Activated CD4-positive, alpha-beta T cell treated with anti-CD3 and anti-CD28 coated beads for 4 hours (primary cell): ENCODE measurements at places on chromosomes 3 and 15.

DNA sequence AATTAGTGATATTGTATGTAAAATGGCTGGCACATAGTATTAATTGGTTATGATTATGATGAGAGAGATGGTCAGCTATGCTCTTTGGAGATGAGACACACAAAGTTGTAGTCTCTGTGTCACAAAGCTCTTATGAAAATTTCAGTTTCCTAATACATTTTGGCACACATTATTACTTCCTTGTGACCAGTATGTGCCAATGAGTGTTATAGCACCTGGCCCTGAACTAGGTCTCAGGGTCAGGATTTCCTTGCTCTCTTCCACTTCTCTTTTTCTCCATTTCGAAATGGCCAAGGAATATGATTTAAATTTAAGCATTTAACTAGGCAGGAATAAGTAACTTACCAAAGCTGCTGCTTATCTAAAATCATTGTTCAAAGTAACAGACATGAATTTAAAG, 28.0 kb downstream of the TIPARP start:
- no peak for DNase-seq

DNA sequence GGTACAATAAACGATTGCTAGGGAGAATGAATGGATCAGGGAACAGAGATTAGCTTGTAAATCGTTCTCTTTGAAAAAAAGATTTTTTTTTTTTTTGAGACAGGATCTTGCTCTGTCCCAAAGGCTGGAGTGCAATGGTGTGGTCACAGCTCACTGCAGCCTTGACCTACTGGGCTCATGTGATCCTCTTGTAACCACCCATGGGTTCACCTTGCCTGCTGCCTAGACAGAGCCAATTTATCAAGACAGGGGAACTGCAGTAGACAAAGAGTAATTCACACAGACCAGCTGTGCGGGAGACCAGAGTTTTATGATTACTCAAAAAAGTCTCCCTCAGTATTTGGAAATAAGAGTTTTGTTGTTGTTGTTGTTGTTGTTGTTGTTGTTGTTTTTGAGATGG, 39.6 kb downstream of the METTL6 start:
- DNase-seq, result no peak

- DNase-seq, result no peak
These were observed 3.7 kb downstream of the EHD4 start for GRCh38 chr15:41968701-41969100.

DNA sequence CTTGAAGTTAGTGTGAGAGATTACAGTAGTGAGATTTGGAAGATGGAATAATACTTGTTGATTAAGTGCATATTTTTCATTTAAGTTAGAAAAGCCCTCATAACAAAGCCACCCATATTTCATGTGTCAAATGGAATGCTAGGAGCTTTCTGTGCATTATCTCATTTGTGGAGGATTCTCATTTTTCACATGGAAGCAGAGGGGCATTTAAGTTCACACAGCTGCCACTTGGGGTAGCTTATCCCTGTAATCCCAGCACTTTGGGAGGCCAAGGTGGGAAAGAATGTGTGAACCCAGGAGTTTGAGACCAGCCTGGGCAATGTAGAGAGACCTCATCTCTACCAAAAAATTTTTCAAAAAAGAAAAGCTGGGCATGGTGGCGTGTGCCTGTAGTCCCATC, 55.2 kb downstream of the RAB7A start:
- no peak for DNase-seq

- peak; percentile 33 for DNase-seq
These were observed 3.2 kb downstream of the AEN start for GRCh38 chr15:88624156-88624970.

DNA sequence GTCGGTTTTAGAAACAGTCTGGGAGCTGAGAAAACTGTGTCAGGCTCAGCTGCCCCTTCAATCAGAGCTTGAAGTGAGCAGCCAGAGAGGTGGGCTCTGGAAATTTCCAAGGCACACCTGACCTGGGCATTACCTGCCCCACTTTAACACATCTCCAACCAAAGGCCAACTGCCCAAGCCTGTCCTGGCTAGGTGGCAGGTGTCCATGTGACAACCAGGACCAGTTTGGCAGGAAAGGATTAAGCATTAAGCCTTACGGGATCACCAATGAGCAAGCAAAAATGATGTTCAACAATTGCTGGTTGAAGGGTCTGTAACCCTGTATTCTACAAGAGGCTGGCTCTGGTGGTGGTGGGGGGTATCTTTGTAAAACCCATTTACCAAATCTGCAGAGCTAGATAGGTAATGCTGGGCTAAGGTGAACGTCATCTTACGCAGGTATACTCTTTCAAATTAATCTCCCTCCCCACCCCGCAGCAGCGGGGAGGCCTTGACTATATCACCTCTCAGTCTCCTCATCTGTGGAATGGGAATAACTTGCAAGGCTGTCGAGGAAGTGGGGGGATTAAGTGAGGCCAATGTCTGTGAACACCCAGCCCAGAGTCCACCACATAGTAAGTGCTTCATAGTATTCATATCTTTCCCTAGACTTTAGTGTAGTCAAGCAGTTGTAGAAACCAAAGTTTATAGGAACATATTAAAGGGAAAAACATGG, 183.2 kb downstream of the MEGF11 start:
- DNase-seq, result no peak

DNA sequence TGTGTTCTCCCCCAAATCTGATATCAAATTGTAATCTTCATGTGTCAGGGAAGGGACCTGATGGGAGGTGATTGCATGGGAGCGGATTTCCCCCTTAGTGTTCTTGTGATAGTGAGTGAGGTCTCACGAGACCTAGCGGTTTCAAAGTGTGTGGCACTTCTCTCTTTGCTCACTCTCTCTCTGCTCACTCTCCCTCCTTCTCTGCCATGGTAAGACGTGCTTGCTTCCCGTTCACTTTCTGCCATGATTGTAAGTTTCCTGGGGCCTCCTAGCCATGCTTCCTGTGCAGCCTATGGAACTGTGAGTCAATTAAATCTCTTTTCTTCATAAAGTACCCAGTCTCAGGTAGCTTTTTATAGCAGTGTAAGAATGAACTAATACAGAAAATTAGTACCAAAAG, 30.6 kb upstream of the OR5H6 start:
- no peak for DNase-seq

- no peak for DNase-seq
These were observed 133.2 kb downstream of the CHSY1 start for GRCh38 chr15:101118615-101119014.

- DNase-seq, result no peak
These were observed 40.1 kb upstream of the MTMR10 start for GRCh38 chr15:31031471-31032067.

GRCh38 chr15:77021088-77021481, 26.2 kb downstream of the PSTPIP1 start:
- no peak for DNase-seq

GRCh38 chr15:34437687-34438086, at the start of gene GOLGA8A:
GOLGA8A (minus strand) TSS chr15:34437808; CDS start chr15:34389691, 48,117 bp downstream.
- peak; percentile 87 for DNase-seq

DNA sequence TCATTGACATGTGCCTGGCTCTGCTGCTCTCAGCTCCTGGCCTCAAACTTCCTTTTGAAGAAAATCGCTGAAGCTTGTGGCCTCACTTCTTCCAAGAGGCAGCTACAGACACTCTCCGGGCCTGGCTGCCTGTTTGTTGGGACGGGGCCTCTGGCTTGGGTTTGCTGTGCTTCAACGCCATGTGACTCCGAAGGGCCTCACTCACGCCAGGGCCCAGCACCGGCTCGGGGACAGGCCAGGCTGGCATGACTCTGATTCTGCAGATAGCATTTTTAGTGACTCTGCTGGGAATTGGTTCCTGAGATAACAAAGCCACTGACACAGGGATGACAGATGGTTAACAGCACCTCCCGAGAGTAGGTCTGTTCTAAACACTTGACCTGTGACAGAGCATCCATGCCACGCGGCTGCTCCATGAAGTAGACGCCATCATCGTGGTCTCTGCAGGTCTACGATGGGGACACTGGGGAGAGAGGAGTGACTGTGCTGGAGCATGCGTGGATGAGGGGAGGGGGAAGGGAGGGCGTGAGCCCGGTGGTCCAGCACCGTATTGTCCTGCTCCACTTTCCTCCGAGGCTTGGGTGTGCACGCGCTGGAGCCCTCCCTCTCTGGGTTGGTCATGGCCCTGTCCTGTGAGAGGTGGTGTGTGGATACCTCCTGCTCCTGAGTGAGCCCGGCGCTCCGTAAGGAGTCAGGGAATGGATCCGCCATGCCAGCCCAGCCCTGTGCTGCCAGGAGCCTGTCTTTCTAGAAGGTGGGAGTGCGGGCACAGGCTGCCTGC, 133.6 kb downstream of the TJP1 start:
- DNase-seq, result no peak

DNA sequence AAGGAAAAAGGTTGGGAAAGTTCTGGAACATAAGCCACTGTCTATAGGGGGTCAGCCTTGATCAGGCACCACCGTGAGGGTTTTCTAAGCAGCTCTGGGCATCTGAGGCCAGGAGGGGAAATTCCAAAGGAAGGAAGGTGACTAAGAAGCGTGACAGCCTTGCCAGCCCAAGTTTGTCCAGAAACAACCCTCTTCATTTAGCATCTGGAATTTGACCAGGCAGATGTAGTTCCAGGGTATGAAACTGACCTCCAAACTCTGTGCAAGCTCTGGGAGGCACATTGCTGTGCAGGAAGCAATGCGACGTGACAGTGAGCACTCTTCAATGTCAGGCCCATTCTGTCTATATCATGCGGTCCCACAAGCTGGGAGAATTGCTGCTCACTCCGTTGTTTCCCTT, 85.4 kb upstream of the TPM1 start:
- DNase-seq, result no peak

GRCh38 chr15:78811124-78811824, at the start of gene ADAMTS7:
ADAMTS7 (minus strand) TSS chr15:78811464; CDS start chr15:78811220, 244 bp downstream.
- peak; percentile 37 for DNase-seq

DNA sequence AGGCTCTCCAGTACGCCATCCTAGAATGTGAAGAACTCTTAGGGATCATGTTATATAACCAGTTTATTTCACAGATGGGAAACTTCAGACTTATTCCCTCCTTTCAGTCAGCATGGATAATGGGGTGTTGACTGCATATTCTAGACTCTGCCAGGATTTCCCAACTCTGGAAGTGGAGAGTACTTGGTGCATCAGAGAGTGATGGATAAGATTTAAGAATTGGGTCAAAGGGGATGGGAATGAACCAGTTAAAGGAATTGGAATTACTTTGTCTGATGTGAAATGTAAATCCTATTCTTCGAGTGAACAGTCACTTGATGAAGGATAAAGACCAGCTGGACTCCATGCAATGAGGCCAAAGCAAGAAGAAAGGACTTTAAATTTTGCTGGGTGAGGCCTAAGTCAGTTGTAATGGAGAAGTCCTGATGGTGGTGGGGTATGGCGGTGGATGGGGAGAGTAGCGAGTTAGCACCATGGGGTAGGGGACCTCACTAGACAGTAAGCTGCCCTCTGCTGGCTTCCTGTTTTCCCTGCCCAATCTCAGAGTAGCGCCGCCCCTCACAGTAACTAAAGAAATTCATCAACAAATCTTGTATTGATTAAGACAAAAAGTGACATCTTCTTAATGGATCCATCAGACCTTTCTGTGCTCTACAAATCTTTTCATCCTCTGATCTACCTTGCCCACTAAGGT, 7.3 kb upstream of the CACNA1D start:
- DNase-seq, result no peak

- no peak for DNase-seq
These were observed 300.0 kb upstream of the CTNNB1 start for GRCh38 chr3:40899286-40899712.

GRCh38 chr15:32104061-32104995, 74.0 kb downstream of the CHRNA7 start:
- DNase-seq, result no peak

GRCh38 chr3:10437272-10437994, 68.0 kb downstream of the ATP2B2 start:
- peak; percentile 75 for DNase-seq

DNA sequence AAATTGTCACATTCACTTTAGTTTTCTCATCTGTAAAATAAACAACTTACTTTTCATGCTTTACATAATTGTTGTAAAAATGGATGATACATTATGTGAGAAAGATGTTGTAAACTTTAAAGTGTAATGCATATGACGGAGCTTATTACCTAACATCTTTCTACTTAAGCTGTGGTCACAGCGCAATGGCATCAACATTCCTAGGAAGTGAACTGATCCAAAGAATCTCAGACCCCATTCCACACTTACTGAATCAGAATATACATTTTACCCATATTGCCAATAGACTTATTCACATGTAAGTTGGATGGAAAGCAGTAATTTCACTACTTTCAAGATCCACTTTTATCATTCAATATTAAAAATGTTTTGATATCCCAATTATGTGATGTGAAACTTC, 497.5 kb downstream of the FGF12 start:
- no peak for DNase-seq

DNA sequence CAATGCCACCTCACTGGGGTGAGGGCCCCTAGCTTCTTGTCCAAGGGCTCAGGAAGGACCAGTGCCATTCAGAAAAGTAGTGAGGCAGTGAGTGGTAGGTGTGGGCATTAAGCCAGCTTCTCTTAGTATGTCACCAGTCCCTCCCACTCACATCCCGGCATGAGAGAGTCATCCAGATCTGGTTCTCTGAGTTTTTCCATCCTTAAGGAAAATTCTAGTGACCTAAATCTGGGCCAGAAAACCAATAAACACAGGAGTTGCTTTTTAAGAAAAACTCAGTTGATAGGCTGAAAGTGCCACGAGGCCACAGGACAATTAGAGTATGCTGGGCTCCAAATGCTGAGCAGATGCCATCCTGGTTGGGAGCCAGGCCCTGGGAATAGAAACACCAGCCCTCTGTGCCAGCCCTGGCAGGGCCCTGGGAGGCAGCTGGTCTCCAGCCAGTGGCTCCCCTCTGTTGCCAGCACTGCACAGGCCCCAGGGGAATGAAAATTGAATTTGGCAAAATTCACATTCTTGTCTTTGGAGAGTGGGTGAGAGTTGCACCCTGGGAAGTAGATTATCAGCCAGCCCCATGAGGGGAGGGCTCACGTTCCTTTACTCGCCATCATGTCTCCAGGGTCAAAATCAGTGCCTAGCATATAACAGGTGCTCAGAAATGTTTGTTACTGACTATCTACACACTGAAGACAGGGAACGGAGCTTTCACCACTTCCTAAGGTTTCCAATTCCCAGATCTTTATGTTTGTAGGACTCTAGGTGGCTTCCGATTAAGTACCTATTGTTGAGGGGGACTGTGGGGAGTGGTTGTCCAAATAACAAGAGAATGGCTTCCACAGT, 52.8 kb downstream of the FAM43A start:
- no peak for DNase-seq

GRCh38 chr3:58898513-58898912, 151.3 kb downstream of the CFAP20DC start:
- no peak for DNase-seq

- DNase-seq, result no peak
These were observed 18.3 kb downstream of the TPRA1 start for GRCh38 chr3:127572186-127572585.

- DNase-seq, result no peak
These were observed 1.8 kb upstream of the RTP3 start for GRCh38 chr3:46495901-46496456.

DNA sequence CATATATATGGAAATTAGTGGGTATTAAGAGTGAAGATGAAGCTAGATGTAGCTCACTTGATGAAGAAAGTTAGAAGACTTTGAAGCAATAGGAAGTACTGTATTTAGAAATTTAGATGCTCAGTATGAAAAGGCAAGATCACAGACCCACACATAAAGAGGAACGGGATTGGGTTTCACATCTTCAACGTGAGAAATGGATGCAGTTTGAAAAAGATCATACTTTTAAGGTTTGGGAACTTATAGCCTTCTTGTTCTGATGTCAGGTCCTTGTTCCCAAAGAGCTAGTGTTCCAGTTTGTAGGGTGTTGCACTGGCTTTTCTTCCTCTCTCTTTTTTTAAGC, 16.7 kb downstream of the AP3S2 start:
- DNase-seq, result no peak
